ENCODE measurements at places on chromosomes 7 and 10.

DNA sequence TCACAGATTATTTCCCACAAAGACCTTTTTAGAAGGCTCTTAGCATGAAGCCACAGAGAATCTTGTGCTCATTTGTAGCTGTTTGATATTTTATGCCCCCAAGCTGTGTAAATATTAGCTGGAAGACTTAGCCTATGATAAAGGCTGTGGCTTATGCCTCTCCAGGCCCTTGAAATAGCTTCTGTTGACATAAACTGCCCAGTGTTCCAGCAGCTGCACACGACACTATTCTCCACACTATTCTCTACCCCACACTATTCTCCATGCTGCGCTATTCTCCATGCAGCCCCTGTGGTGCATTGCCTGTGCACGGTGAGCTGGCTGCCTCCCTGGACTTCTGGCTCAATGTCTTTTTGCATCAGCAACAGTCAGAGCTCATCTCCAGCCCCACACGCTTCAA lies 13.1 kb downstream of the DDC start:
- no peak for DNase-seq

DNA sequence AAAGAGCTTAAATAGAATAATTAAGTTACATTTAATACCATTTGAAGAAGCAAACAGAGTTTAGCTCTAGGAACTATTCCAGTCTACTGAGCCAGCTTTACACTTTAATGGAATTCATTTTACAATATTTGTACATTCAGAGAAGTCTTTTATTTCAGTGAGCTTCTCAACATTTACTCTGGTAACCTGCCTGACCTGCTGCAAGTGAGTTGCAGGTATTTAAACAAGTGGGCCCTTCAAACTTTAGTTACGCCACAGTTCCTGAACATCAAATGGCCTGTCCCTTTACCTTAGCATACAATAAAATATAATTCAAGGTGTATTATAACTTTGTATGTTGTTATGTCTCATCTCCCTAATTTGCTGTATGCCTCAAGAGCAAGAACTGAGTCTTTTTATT lies 121.6 kb upstream of the SEMA3C start:
- DNase-seq = no peak

GRCh38 chr10:71810048-71810750 lies 36.9 kb upstream of the VSIR start:
- DNase-seq = no peak

DNA sequence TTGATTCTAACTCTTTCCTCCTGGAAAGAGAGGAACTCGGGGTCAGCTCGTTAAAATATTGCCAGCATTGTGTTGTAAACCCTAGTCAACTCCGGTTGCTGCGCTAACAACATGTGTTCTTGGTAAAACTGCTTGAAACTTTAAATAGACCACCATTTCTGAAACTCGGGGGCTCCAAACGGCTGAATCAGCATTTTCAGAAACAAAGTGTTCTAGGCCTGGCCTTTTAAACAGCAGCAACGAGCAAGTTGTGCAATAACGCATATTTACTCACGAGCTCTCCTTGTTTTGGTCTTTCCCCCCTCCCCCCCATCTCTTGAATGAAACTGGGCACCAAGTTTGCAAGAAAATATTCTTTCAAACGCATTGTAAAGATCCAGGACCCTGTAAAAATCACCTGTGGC lies 9.2 kb upstream of the GRB10 start:
- no peak for DNase-seq

GRCh38 chr10:31353574-31353973 lies 34.6 kb downstream of the ZEB1 start:
- DNase-seq = no peak

- no peak for DNase-seq
Measured at GRCh38 chr10:32061440-32061839, 5.2 kb upstream of the KIF5B start.

GRCh38 chr7:26388256-26388655 lies 96.6 kb downstream of the SNX10 start:
- DNase-seq = no peak

DNA sequence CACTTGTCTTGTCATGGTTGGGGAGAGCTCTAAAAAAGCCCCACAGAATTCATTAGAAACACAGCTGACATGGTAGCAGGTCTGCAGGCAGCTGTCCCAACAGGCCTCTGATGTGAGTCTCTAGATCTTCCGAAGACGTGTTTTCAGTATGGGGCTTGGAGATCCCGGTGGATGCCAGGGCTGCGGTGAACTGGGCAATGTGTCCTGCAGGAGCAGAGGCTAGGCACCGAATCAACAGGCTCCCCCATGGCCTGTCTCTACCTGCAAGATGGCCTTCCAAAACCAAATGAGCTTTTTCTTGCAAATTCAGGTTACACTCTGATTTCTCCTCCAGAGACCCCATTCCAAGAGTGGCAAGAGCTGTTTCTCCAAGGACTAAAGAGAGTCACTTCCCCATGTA lies 2.9 kb downstream of the CPXM2 start:
- DNase-seq = no peak

DNA sequence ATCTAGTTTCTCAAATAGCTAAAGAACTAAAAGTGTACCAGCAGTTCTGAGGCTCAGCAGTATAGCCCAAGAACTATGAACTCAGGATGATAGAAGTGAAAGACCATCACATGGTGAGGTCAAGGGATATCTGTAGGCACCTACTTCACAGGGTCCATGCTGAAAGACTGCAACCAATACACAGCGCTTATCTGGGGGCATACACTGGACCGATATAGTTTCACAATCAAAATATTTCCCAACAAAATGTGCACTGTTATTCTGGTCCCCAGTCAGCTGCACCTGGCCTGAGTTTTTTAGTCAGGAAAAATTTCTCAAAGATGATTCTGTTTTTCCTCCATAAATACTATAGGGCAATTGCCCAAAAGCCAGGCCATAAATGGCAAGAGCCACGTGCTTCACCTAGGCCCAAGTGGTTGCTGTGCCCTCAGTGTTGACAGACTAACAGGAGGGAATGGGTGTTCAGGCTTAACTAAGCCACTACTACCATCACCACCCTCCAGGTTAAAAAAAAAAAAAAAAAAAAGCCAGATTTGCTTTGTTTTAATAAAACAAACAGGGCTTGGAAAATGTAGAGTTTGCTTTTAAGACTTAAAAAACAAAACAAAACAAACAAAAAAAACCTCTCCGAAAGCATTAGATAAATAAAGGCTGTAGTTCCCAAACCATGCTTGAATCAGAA lies 58.5 kb downstream of the OGDH start:
- DNase-seq = no peak

- no peak for DNase-seq
Measured at GRCh38 chr7:109532262-109532992, 962.8 kb downstream of the DNAJB9 start.

DNA sequence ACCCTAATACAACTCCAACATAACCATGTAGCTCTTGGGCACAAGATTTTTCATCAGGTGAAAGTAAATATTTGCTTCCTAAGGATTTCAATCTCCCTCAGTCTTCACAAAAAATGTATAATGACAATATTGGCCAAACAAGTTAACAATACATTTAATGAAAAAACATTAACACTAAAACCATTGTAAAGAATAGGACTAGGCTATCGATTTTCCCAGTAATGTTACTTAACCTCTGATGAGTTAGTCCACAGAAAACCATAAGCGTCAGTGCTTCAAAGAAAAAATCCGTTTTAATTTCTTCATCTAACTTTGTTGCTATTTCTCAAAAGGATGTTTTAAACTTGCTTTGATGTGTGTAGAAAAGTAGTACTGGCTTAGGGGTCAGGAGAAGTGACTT lies 1.2 kb downstream of the ZNF33B start:
- DNase-seq = no peak

DNA sequence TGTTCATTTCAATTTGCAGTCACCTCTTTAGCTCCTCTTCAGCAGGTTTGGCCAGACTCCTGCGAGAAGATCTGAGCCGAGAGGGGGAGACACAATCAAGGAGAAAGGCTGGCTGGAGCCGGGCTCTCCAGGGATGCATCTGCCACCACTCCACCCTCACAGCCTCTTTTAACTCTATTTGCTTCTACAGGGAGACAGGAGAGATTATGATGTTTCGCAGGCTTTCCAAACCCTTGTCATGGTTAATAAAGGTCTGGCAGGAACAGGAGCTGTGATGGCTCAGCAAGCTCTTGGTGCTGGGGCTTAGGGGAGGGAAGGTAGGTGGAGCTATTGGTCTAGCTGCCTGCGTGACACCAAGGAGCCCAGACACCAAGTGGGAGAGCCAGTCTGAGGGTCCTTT lies 448.1 kb upstream of the PODXL start:
- no peak for DNase-seq

DNA sequence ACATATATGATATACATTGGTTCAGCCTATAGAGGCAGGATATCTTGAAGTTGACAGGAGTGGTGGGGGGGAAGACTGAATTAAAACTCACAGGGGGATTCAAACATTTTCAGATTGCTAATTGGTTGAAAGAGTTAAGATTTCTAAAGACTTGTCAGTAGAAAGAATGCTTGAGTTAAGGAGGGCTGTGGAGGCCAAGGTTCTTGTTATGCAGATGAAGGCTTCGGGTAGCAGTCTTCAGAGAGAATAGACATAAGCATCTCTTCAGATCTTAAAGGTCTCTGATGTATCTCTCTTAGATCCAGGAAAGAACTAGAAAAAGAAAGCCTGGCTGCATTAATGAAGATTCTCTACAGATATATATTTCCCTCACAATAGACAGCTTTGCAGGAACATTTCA lies 209.8 kb upstream of the SEMA3D start:
- no peak for DNase-seq

GRCh38 chr7:117146511-117146910 lies 176.3 kb downstream of the WNT2 start:
- DNase-seq = no peak

GRCh38 chr7:47605816-47606575 lies 24.1 kb upstream of the TNS3 start:
- DNase-seq = no peak

GRCh38 chr10:111139567-111139966 lies 62.7 kb downstream of the ADRA2A start:
- no peak for DNase-seq

- no peak for DNase-seq
Measured at GRCh38 chr10:49518982-49519578, 19.8 kb downstream of the ERCC6 start.

DNA sequence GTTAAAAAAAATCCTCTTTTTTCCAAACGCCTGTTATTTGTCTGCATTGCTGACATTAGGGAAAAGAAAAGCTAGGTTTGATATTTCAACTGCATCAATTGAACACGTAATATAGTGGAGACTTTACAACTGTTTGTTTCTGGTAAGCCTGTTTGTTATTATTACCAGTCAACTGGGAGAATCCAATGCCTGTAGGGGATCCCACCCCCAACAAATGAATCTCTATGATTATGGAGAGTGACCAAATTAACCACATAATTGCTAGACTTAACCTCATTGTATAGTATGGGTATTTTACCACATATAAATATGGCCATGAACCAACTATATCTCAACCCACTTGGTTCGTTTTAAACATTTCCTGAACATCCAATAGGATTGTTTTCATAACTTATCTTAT lies 216.1 kb downstream of the TWIST1 start:
- DNase-seq = no peak

DNA sequence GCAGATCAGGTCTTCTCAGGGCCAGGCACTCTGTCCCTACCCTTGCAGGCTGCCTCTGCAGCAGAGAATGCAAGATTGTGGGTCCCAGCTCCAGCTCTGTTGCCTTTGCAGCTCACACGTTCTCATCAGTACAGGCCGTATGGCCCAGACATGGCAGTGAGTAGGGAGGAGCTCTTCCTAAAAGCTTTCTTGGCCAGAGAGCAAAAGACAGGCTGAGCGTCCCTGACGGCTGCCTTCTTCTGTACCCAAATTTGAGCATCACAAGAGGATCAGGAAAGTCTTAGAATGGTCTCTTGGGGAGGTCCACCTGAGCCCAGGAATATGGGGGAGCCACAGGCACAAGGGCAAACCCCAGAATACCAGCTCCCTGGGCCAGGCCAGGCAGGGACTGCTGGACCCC lies 266.3 kb upstream of the ZMIZ1 start:
- no peak for DNase-seq

DNA sequence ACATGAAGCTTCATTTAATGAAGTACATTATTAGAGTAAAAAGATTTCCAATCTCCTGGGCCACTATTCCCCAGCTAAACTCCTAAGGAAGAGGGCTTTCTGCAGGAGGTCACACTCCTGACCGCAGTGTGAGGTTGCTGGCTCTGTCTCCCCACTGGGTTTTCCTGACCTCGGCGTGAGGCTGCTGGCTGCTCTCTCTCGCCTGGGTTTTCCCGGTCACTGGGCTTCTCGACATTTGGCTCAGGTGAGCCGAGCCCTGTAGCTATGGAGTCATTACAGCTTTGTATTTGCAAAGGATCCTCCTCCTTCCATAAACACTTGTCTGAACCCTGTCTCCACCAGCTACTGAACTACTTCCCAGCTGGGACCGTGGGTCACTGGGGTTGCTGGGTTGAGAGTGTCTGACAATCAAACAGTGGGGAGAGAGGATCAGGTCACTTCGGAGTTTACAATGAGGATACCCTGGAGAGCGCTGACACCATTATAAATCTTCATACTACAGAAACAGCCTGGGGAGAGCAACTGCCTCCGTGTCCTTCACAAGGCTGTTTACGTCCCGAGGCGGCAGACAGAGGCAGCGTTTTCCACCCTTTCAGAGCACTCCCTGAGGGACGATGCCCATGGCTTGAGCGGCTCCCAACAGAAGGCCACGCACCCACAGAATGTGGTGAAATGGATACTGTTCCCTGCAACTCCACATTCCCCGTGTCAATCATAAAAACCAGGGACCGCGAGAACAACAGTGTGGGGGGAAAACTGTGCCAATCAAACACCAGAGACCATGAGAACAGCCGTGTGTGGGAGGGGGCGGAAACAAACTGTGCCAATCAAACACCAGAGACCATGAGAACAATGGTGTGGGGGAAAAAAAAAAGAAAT lies 226.2 kb downstream of the ZMYND11 start:
- no peak for DNase-seq

DNA sequence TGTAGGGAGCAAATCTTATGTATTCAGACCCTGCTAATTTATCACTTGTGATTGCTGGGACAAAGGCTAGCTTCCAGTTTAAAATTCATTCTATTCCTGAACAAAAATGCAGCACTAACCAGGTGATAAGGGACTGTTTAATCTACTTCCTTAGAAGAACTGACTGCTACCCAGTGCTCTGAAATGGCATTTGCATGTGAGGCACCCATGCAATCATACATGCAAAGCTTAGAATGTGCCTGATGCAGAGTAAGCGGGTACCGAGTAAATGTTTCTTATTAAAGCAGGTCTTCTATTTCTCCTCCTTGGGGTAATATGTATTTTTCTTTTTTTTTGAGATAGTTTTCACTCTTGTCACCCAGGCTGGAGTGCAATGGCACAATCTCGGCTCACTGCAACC lies 54.5 kb downstream of the NEURL1 start:
- no peak for DNase-seq

GRCh38 chr7:101861218-101861775 lies 43.9 kb downstream of the CUX1 start:
- no peak for DNase-seq

DNA sequence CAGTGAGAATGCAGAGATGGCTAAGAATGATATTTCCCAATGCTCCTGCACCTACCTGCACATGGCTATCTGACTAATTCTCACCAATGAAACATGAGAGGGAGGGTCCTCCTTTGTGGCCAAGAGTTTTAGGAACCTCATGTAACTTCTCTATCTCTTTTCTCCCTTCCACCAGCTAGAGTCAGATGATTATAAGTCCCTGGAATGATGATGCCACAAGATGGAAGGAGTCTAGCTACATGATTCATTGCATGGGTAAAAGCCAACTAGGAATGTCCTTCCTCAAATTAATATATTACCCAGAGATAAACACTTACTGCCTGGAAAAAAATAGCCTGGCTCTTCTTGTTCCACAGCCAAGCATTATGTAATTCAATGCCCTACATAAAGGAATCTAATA lies 55.1 kb upstream of the AASS start:
- no peak for DNase-seq
